ENCODE measurements at places on chromosomes 6 and 20.

DNA sequence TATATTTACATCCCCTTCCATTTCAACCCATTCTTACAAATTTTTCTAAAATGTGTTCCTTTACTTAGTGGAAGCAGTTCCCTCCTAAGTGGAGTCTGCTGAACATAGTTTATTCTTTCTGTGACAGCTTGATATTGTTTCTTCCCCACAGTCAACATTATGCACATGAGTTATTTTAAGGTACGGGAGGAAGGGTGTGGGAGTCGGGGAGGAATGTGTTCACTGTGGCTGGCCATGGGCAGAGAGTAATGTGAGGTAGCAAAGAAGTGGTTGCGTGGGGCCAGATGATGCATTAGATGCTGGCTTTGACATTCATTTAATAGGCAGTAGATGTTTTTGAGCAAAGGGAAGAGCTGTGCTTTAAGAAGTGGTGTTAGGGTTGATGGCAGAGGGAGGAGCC lies 98.5 kb downstream of the ARMC2 start:
- DNase-seq, result no peak

- no peak for DNase-seq
These were observed 264.0 kb downstream of the FOXA2 start for GRCh38 chr20:22320245-22320915.

DNA sequence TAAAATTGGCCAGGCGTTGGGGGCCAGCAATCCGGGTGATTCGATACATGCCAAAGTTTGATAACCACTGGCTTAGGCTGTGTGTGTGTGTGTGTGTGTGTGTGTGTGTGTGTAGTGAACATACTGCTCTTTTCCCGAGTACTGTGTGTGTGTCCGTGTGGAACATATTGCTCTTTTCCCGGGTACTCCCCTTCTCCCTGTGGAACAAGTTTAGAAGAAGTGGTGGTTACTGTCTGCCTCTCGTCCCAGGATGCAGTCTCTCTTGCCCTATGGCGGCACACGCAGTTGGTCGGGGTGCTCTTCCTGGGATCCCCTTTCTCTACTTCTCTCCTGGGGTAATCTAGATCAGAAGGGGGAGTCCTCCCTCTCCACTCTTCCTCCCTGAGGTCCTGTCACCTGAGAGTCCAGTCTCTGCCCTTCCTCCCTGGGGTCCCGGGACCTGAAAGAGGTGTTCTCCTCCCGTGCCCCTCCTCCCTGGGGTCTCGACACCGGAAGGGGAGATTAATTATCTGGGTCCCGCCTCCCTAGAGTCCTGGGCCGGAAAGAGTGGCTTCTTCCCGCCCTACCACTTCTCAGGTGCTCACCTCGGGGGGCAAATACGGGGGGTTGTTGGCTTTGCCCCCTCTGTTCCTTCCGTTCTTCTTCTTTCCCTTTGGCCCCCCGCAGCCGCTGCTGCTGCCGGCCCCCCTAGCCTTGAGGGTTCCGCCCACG lies 516 bp downstream of the GTPBP2 start:
- peak; percentile 41 for DNase-seq

DNA sequence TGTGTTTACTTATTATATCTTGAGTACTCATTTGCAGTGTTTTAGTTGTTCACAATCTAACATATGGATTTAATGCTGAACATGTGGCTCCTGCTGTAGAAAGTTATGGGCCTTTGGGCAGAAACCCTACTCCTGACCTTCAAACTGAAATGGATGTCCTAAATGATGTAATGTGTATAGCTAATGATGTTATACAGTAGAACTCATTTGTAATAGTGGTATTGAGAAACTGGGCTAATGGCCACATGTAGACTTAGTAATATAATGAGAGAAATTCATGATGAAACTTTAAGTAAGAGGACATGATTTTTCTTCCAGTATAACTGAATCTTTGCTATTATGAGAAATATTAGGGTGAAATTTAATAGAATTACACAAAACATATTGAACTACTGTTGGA lies 121.3 kb upstream of the PTPRK start:
- DNase-seq, result no peak

GRCh38 chr6:139964737-139965136 lies 590.3 kb upstream of the CITED2 start:
- no peak for DNase-seq

GRCh38 chr6:42275376-42276033 lies 57.8 kb upstream of the MRPS10 start:
- DNase-seq, result no peak

- DNase-seq, result peak; percentile 7
These were observed 40.1 kb downstream of the RNF217 start for GRCh38 chr6:125002406-125002741.

GRCh38 chr6:24458134-24458533 lies 31.2 kb downstream of the GPLD1 start:
- no peak for DNase-seq

Data from endothelial cell (in vitro differentiated cells).